ENCODE measurements at places on chromosomes 1 and 21. TPM values are rescaled to one million over a fixed set of nuclear protein-coding genes. Genes with fewer than 3 reads are reported as not detected.
A peak's percentile ranks its signal among the peaks of the same experiment; 100 is the strongest.

GRCh38 chr21:41706263-41706639, 60.6 kb downstream of the RIPK4 start:
- no peak for ATAC-seq

GRCh38 chr1:151340870-151341754, 5.9 kb downstream of the RFX5 start:
- ATAC-seq: peak; percentile 70

GRCh38 chr1:110200666-110201065, 9.4 kb upstream of the KCNC4 start:
- no peak for ATAC-seq

- no peak for ATAC-seq
These were observed 15.6 kb upstream of the VAMP3 start for GRCh38 chr1:7755448-7755847.

GRCh38 chr1:209743145-209743482, 12.7 kb upstream of the TRAF3IP3 start:
- no peak for ATAC-seq

DNA sequence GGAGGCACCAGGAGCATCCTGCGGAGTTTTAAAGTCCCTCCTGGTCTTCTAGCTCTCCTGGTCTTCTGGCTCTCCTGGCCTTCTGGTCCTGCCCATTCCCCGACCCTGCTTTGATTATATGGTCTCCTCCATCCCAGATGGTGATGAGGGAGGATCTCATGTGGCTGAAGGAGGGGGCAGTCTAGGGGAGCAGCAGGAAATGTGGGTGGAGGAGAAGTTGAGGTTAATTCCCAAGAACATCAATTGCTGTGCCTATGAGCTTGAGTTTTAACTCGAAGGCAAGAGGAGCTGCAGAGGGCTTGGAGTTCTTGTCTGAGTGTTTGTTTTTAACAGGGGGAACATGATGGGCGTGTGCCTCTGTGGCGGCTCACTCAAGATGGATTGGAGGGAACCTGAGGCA, 408.8 kb downstream of the MATN1 start:
- ATAC-seq: no peak

- no peak for ATAC-seq
These were observed 1.1 kb downstream of the RASAL2 start for GRCh38 chr1:178094739-178095645.

- ATAC-seq: no peak
These were observed 179.4 kb downstream of the TGFB2 start for GRCh38 chr1:218524526-218524925.

DNA sequence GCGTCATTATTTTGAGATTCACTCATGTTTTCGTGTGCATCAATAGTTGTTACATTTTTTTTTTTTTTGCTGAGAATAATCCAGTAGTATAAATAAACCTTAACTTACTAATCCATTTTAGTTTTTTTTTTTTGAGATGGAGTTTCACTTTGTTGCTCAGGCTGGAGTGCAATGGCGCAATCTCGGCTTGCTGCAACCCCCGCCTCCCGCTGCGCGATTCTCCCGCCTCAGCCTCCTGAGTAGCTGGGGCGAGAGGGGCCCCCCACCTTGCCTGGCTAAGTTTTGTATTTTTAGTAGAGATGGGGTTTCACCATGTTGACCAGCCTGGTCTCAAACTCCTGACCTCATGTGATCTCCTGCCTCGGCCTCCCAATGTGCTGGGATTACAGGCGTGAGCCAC, 66.0 kb downstream of the CTH start:
- ATAC-seq: no peak

- ATAC-seq: no peak
These were observed 616.1 kb upstream of the ADAMTS5 start for GRCh38 chr21:27582948-27583430.

DNA sequence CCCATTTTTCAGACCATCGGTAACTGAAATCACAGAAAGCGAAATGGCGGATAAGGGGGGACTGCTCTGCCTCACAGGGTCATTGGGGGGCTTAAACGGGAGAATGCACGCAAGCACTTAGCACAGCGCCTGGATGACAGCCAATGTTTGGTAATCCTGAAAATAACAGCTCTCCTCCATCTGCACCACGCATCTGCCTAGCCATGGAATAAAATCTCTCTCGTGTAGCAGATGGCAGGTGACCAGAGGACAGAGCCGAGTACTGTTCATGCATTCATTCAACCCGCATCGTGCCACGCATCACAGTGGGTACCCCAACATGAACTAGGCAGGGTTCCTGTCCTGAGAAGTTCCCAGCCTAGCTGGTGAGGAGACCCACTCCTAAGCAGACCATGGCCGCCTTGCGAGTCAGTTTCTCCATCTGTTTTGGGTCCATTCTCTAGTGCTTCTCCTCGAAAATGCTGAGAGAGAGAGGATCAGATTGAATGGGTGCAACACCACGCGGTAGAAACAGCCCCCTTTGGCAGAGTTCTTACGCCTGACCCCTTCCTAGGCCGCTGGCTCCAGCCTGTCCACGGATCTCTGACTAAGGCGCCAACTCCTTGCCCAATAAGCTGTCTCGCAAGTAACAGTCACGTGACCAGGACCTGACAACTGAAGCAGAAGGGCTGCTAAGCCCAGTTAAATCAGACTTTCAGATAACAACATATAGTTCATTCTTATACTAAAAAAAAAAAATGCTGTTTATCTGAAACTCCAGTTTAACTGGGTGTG, 7.3 kb downstream of the SLC1A7 start:
- ATAC-seq: no peak

DNA sequence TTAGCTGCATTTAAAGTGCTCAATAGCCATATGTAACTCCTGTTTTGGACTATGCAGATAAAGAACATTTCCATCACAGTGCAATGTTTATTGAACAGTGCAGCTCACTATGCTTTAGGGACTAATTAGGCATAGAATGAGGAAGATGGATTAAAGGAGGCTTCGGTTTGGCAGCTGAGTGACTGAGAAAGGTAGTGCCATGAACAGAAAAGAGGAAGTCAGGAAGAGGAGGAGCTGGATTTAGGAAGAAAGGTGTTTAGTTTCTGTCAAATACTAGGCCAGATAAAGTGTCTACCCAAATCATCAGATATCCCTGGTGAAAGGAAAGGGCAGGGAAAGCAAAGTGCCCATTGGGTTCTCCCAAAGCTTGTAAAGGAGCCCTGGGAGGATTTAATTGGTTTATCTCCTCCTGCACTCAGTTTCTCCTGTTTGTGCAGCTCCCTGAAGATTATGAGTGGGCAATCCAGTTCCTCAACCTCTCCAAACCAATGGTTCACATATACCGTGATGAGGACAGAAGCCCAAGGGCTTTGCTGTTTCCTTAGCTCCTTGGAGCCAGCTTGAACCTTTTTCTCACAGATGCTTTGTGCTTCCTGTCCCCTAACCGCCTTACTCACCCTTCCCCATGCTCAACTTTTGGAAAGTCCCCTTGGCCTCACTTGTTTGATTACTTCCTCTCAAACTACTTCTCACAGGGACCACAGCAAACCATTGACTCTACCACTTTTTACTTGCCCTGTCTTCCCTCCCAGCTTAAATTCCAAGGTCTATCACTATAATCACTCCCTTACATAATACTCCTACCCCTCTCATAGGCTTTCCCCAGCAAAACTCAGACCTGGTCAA, 3.5 kb upstream of the RAP1A start:
- no peak for ATAC-seq

The IQGAP3 gene
- total RNA-seq: 11.8 TPM

The CDC42BPA gene
- total RNA-seq: 11.1 TPM

The ANGPTL3 gene
- total RNA-seq: not detected

The NUP210L gene
- 0.04 TPM for total RNA-seq

The RPAP2 gene
- 20.3 TPM for total RNA-seq

The AQP10 gene
- total RNA-seq: not detected
